K562 (cell line): ENCODE measurements at places on chromosomes 6 and 20.
A peak's percentile ranks its signal among the peaks of the same experiment; 100 is the strongest.

- DNase-seq: no peak
Observed at GRCh38 chr6:37977715-37978114, 158.2 kb downstream of the ZFAND3 start.

DNA sequence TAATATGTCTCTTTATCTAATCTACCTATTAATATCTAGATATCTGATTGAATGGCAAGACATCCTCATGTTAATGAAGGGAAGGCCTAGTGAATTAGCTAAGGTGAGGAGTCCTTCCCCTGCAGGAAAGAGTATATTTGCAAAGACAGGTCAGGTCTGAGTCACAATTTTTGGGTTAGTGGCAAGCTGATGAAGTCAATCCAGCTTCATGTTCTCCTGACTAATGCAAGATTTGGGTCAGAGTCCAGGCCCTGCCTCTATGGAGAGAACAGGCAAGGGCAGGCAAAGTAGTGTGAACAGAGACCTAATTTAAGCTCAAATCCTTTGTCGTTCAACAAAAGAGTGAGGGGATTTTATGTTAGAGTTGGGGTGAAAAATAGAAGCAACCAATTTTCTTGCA lies 496.7 kb downstream of the BMP2 start:
- no peak for DNase-seq

DNA sequence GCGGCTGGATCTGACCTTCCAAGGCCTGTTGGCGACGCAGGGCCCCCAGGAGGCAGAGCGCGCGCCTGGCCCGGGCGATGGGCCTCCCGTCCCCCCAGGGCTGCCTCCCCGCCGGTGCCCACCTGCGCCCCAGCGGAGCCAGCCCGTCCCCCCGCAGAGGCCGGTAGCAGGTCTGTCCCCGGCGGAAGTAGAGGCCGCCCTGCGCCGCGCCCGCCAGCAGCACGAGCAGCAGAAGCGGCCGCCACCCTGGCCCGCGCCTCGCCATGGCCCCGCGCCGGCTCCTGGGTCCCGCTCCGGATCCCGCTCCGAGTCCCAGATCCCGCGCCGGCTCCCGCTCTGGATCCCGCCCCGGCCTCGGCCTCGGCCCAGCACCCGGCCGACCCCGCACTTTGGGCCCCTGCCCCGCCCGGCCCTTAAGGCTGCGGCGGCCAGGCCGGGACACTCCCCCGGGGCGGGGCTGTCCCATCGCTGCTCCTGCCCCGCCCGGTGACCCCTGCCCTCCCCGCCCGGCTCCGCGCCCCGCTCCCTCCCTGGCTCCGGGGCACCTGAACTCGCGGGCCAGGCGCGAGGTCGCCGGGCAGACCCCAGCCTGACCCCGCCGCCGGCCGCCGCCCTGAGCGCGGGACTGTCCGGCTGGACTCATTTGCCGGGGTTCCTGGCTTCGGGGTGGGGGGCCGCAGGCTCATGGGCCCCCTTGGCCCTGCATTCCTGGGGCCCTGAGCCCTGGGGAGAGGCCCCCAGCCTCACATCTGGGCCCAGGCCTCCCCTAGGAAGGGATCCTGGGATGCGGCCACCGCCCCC lies at the start of gene CTSZ:
Gene CTSZ (minus strand): TSS at position 391 of the 801 bp plus-strand sequence. CDS start 126 bp downstream, at position 265.
- DNase-seq: peak; percentile 95

GRCh38 chr6:148407372-148407771 lies 64.7 kb downstream of the SASH1 start:
- DNase-seq: no peak

- DNase-seq: no peak
Observed at GRCh38 chr6:84528201-84528600, 236.2 kb downstream of the TBX18 start.

GRCh38 chr6:51466427-51466826 lies 621.0 kb downstream of the PKHD1 start:
- no peak for DNase-seq

GRCh38 chr20:40667503-40667902 lies 21.5 kb downstream of the MAFB start:
- no peak for DNase-seq

DNA sequence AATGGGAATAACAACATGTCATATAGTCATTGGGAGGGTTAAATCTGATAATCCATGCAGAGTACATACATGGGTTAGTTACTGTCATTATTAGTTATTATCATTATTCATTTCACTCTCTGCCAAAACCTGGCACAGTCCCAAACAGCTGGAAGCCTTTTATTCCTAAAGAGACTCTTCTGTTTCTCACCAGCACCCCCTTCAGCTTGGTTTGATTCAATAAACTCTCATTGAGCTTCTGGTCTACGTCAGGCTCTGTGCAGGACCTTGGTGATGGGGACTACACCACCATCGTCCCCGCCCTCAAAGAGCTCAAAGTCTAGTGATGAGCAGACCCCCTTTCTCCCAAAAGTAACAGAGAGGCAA lies 2.3 kb downstream of the KCNK15 start:
- DNase-seq: no peak

DNA sequence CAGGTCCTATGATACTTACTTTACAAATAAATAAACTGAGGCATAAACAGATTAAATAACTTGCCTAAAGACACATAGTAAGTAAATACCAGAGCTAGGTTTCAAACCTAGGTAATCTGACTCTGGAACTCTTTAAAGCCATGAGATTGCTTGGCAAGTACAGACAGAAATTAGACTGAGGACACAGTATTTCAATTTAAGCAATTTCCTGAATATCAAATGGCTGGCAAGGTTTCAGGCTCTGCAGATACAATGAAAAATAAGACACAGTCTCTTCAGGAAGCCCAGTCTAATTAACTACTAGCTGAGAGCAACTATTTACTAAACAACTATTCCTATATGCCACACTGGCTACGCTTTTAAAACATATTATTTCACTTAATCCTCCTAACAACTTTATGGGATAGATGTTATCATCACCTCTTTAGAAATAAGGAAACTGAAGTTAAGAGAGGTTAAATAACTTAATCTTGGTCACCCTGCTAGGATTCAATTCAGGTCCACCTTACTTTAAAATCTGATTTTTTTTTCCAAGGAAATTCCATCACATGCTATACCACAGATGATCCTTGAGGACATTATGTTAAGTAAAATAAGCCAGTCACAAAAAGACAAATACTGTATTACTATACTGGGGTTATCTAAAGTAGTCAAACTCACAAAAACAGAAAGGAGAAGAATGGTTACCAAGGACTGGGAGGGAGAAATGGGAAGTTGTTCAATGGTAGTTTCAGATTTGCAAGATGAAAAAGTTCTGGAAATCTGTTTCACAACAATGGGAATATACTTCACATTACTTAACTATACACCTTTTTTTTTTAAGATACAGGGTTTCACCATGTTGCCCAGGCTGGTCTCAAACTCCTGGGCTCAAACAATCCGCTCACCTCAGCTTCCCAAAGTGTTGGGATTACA lies 4.1 kb downstream of the TRPC4AP start:
- no peak for DNase-seq

GRCh38 chr6:114712129-114712662 lies 369.4 kb upstream of the HS3ST5 start:
- DNase-seq: no peak

GRCh38 chr20:20734475-20734948 lies 22.1 kb upstream of the RALGAPA2 start:
- DNase-seq: no peak

DNA sequence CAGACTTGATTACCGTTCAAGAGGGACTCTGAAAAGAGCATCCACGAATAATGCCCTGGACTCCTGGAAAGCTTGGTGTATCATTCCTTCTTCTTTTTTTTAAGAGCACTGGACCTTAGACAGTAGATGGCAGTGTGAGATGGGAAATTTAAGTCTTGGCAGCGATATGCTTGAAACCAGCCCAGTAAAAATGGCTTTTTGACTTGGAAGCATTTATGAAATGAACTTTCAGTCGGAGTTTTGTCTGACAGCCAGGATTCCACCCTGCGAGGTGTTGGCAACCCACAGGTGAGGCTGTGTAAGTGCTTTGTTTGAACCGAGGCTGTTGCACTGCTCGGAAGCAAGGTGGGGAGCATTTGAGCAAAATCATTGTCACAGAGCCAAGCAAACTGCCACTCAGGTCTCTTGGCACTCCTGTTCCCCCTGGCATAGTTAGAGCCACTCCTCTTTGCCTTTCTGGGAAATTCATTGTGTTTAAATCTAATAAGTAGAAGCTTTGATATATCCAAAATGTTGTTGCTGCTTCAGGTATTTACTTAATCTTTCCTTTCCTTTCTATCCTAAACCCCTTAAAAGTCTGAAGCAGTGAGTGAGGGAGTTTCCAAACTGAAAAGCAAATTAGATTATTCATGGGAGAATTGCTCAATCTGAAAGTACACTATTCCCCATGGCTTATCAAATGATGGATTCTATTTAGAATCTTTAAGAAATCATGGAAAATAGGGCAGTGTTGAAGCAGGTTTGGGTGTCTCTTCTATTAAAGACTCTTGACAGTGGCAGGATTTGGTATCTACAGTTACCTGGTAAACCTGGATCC lies 272.8 kb upstream of the SLC35B3 start:
- no peak for DNase-seq

- DNase-seq: no peak
Observed at GRCh38 chr6:71489736-71490135, 201.1 kb downstream of the OGFRL1 start.

DNA sequence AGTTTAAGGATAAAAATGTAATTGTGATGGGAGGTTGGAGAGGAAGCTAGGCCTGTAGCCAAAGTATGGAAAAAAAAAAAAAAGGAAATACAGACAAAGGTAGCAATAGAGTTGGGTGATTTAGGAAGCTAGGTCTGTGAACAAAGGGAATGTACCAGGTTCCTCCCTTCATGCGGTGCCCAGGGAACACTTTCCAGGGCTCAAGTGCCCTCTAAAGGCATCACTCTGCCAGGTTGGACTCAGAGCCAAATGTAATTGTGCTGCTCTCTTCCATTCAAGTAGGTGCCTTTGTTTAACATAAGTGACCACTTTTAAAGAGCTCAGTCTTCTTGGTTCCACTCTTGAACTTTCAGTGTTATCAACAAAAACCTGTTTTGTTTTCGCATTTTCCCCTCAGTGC lies 159.7 kb upstream of the AHI1 start:
- no peak for DNase-seq

DNA sequence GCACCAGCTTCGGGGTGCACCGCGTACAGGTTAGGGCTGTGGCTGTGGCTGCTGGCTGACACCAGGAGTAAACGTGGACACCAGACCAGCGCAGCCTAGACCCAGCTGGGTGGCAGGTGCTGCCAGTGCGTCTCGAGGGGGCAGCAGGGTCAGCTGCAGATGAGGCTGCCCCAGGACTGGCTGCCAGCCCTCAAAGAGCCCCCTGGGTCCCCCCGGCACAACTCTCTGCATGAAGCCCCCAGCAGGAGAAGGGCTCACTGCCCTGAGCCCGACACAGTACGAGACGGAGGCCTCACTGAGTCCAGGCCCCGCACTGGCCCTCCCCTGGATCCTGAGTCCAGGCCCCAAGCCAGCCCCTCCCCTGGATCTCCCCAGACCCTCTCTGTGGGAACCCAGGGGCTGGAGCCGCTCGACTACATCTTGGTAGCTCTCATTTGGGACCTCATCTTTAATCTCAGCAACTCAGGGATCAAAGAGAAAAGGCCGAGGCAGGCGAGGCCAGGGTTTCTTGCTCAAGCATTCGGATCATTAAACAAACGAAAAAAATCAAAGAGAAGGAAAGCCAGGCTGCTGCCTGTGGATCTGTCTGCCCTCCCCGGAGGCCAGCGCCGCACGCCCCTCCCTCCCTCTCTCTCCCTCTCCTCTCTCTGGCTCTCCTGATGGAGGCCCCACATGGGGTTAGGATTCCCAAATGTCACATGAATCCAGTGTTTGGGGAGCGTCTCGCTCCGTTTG lies 7.0 kb upstream of the NKAIN4 start:
- no peak for DNase-seq

DNA sequence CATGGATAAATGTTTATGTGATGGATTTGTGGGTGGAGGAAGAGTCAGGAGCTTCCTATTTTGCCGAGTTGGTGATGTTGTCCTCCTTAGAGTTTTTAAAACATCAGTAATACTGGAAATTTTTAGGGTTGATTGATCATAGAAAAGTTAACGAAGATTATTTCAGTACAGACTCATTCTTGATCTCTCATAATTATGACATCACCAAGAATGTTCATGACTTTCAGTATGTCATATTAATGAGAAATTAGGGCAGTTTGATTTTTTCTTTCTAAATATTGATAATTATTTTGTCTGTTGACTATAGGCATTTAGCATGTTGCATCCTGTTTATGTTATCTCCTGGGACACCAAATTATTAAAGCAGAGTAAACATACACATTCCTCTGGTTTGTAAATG lies 512.2 kb downstream of the CD109 start:
- no peak for DNase-seq

GRCh38 chr6:106453756-106454367 lies 93.3 kb downstream of the CRYBG1 start:
- no peak for DNase-seq

- no peak for DNase-seq
Observed at GRCh38 chr20:51223183-51223720, 200.3 kb upstream of the KCNG1 start.

DNA sequence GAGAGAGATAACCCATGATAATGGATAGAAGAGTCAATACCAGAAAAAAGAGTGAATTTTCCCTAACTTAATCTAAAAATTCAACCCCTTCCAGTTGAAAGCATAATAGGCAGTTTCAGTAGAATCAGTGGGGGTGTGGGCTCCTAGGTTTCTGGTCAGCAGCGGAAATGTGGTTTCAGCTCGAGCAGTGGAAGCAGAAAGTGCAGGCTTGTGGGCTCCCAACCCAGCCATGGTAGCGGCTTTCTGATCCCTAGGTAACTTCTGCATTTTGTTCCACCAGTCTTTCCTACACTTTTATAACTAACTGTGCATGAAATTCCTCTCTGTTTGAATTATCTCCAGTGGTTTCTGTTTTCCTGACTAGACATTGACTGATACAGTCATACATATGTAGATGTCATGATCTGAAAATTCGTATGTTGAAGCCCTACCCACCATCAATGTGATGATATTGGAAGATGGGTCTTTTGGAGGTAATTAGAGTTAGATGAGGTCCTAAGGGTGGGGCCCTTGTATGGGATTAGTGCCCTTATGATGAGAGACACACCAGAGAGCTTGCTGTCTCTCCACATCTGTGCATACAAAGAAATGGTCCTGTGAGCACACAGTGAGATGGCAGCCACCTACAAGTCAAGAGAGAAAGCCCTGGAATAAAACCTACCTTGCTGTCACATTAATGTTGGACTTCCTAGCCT lies 6.5 kb upstream of the DDO start:
- DNase-seq: no peak

- DNase-seq: no peak
Observed at GRCh38 chr20:52923123-52923937, 48.8 kb upstream of the TSHZ2 start.

DNA sequence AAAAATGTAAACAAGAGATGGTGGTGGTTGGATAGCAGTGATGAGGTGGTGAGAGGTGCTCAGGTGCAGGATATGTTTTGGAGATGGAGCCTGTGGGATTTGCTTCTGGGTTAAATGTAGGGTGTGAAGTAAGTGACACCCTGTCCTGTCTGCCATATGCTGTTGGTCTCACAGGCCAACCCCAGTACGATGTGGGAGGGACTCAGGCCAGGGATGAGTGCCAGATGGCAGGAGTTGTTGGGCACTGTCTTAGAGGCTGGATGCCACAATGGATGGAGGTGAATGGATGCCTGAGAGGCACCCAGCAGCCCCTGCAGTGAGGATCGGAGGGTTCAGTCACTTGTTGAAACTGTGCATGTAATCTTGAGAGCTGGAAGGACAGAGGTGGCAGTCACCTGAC lies 259.3 kb downstream of the NRN1 start:
- DNase-seq: no peak
